SJSA1 (cell line): ENCODE measurements at places on chromosomes 3 and 15. TPM values are rescaled to one million over a fixed set of nuclear protein-coding genes. Genes with fewer than 3 reads are reported as not detected.

EFHB gene
- 0.11 and 0.88 TPM in 2 replicates for total RNA-seq

CRABP1 gene
- total RNA-seq = not detected in 2 replicates

PP2D1 gene
- total RNA-seq = not detected in 2 replicates

TM4SF1 gene
- total RNA-seq = 117 and 140 TPM in 2 replicates

RETNLB gene
- total RNA-seq = not detected in 2 replicates

PLA2G4B gene
- total RNA-seq = 2.2 and 2.7 TPM in 2 replicates

DISP2 gene
- total RNA-seq = 0.21 and 0.28 TPM in 2 replicates

CYP8B1 gene
- total RNA-seq = not detected in 2 replicates

ERC2 gene
- 0.13 and 0.81 TPM in 2 replicates for total RNA-seq

EHD4 gene
- 22.7 and 26.8 TPM in 2 replicates for total RNA-seq

ACTRT3 gene
- total RNA-seq = 2.2 and 2.4 TPM in 2 replicates

CCR3 gene
- 0.29 and 0.66 TPM in 2 replicates for total RNA-seq
